ENCODE measurements at places on chromosomes 7 and 10. TPM values are rescaled to one million over a fixed set of nuclear protein-coding genes. Genes with fewer than 3 reads are reported as not detected.

The CDH23 gene
- not detected for polyA plus RNA-seq

The PTPRN2 gene
- polyA plus RNA-seq: 1.6 TPM

The IRF5 gene
- 132 TPM for polyA plus RNA-seq

The PSD gene
- 2.8 TPM for polyA plus RNA-seq

The TMEM176B gene
- polyA plus RNA-seq: 2.4 TPM

The SPAG6 gene
- not detected for polyA plus RNA-seq

The METTL27 gene
- polyA plus RNA-seq: not detected

The CPN1 gene
- polyA plus RNA-seq: not detected

The TWIST1 gene
- polyA plus RNA-seq: not detected
